ENCODE measurements at places on chromosomes 6 and 20.
A peak's percentile ranks its signal among the peaks of the same experiment; 100 is the strongest.

- DNase-seq: peak; percentile 76
Measured at GRCh38 chr20:21522481-21523280, 8.8 kb upstream of the NKX2-2 start.

- DNase-seq: peak; percentile 59
Measured at GRCh38 chr20:59010321-59010994, 3.4 kb upstream of the CTSZ start.

GRCh38 chr6:78947529-78947928 is 80.2 kb downstream of the IRAK1BP1 start:
- no peak for DNase-seq

DNA sequence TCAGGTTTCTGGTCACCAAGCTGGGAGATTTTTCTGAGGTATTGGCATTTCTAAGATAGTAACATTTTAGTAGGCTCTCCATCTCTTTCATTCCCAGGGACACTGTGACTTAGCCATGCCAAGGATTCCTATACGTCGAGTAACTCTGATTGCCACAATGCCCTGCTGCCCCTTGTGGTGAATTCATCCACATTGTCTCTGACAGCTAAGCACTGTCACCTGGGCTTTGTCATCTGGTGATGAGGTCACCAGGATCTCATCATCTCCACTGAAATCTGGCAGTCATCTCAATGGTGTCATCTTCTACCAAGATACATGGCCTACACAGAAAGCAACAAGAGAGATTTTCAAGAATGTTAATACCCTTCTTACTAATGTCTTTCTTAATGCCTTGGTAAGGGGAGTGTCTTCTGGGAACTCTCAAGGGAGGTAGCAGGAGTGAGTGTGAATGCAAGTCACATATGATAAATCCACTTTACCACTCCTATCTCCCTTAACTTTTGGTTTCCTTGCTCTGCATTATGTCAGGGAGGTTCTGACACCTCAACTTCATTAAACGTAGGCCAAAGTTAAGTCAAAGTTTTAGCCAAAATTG is 246.7 kb downstream of the CD109 start:
- no peak for DNase-seq

Data from left lung (tissue), 14 donors.